ENCODE measurements at places on chromosomes 6 and 20. TPM values are rescaled to one million over a fixed set of nuclear protein-coding genes. Genes with fewer than 3 reads are reported as not detected.

DNA sequence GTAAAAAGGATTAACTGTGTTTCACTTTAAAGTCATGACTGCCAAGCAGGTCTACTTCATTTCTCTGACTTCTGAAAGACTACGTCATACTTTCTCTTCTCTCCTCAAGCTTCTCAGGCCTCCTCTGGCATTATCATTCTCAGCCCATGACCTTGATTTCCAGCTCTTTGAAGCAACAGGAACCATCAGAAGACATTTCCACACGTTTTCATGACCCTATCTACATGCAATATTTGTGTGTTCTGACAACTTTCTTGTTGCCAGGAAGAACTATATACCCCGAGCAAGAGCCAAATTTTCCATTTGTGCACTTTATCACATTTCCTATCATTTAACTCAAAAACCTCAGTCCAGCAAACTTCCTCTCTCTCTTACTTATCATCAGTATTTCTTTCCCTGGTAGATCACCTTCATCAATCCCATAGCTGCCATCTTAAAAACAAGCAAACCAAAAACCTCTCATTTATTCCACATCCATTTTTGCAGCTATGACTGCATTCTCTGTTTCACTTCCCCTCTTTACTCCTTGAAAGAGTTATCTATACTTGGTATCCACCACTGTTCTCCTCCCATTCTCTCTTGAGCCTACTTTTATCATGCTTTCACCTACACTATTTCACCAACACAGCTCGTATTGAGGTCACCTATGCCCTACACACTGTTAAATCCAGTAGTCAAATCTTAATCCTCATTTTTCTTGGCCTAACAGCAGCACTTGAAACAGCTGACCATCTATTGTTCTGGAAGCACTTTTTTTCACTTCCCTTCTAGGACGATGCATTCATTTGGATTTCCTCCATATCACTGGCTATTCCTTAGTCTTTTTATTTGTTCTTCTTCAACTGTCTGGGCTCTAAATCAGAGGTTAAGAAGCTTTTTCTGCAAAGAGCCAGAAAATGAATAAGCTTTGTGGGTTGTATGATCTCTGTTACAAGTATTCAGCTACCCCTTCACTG, 47.1 kb downstream of the STX7 start:
- DNase-seq, result no peak

- no peak for DNase-seq
Observed at GRCh38 chr20:5766085-5766764, 16.0 kb downstream of the SHLD1 start.

DNA sequence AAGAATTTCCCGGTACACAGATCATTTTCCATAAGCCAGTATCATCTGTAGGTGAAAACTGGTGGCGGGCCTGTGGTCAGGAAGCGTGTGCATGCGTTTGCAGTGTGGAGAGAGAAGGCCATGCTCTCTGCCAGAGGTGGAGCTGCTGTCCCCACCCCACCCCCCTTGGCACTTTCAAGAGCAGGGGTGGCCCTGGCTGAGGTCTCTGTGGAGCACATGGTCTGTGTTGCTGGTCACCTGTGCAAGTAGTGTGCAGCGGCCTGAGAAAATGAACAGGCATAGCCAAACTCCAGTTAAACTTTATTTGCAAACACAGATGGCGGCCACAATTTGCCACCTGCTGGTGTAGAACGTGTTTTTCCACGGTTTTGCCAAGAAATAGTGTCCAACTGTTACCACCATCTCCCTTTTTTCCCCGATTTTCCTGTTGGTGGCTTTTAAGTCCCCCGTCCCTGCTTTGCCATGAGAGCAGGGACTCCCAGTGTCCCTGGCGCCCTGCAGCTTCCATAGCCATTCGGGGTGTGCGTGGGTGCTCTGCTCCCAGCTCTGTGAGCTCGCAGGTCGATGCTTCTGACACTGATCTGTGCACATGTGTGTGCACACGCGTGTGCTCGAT, 2.5 kb downstream of the ADRM1 start:
- DNase-seq, result peak; percentile 46

GRCh38 chr20:16476032-16476431, 97.2 kb downstream of the KIF16B start:
- peak; percentile 61 for DNase-seq

- DNase-seq, result peak; percentile 52
Observed at GRCh38 chr6:167825332-167826229, 1.1 kb upstream of the AFDN start.

DNA sequence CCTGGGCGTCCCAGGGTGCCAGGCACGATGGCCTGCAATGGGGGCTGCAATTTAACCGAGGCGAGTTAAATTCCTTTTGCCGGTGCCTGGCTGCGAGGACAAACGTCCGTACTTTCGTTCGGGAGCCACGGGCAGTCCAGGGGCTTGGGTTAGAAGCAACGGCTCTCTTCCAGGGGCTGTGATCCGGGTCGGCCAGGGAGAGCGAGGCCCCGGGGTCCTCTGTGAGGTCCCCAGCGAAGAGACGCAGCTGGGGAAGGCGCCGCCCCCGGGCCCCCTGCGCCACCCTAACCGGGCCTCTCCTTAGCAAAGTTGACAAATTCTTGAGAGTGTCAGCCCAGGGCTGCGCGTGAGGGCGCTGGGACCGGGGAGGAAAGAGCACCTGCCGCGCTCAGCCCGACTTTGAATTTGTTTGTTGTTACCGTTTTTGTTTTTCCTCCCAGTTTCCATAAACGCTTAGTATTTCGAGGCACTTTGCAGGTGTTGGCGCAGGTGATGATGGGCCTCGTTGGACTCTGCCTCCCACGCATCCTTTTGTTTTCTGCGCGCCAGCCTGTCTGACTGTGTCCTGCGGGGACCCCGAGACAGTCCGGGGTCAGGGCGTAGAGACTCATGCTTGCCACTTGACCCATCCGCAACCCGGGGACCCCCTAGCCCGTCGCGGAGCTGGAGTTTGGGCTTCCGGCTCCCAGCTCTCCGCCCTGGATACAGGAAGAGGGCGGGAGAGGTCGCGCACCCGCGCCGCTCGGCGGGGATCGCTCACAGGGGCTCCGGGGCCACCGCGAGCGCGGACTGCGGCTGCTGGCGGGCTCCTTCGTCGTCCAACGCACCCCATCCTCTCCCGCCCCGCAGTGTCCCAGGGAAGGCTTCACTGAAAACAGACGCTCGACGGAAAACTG, 5.8 kb downstream of the OLIG3 start:
- DNase-seq, result no peak

LIME1 gene
- 0.72 TPM for total RNA-seq

SLC35A1 gene
- 23.9 TPM for total RNA-seq

- DNase-seq, result peak; percentile 93
Observed at GRCh38 chr6:19804205-19805128, 32.7 kb upstream of the ID4 start.

DNA sequence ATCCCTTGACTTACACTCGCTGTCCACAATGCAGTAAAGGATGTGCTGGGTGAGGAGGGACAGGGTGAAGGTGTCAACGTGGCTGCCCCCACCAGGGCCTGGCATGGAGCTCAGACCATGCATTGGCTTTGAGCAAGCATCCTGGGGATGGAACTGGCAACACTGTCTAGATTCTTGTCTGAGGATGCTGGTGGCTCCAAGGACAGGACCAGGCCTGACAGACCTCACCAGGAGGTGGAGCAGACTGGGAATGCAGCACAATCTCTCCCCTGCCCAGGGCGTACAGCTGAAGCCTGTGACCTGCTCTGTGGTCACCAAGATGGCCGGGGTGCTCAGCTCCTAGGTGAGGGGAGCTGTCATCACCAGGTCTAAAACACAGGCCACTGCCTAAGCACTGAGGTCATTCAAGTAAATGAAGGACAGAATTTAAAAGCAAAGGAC, 50.9 kb downstream of the MYH7B start:
- no peak for DNase-seq

DNA sequence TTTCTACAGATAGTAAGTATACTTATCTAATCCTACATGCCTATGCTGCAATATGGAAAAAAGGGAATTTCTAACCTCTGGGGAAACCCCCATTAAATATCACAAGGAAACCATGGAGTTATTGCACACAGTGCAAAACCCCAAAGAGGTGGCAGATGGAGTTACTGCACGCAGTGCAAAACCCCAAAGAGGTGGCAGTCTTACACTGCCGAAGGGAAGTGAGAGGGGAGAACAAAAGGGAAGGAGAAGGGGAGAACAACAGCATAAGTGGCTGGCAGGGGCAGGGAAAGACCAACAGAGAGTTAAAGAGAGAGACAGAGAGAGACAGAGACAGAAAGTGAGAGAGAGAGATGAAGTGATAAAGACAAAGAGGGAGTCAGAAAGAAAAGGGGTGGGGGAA, 43.8 kb upstream of the EIF2S2 start:
- no peak for DNase-seq

LGSN gene
- total RNA-seq, result not detected

SCUBE3 gene
- 0.10 TPM for total RNA-seq

DNA sequence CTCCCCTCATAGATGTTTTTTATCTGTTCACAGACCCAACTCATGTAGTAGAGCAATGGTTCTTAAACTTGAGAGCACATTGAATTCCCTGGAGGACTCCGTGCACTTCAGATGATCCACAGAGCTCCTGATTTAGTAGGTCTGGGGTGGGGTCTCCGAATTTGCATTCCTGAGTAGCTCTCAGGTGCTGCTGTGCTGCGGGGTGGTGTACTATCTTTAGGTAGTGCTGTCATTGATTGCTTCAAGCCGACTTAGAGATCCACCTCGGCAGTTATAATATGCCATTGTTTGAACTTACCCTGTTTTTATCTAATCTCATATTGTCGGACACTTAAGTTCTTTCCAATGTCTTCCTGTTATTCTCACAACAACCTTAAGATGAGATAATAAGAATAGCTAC, 45.0 kb downstream of the BMP2 start:
- no peak for DNase-seq

HSPA1L gene
- 0.68 TPM for total RNA-seq

RAB32 gene
- total RNA-seq, result 125 TPM

DNA sequence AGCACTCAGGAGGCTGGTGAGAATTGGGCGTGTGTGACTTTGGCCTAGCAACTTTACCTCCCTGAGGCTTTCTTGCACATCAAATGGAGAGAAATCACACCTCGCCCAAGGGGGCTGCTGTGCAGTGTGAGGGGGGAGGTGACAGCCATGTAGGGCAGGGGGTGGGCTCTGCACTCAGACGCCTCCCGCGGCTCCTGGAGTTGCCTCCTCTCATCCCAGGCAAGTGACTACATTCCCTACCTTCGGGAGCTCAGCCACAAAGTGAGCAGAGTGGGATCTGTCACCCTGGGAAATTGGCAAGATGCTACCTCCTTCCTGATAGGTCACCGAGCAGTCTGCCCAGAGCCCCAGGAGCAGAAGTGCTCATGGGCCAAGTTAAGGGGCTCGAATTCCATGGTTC, 56.0 kb downstream of the GCNT2 start:
- DNase-seq, result no peak

GHRH gene
- total RNA-seq, result not detected

DNA sequence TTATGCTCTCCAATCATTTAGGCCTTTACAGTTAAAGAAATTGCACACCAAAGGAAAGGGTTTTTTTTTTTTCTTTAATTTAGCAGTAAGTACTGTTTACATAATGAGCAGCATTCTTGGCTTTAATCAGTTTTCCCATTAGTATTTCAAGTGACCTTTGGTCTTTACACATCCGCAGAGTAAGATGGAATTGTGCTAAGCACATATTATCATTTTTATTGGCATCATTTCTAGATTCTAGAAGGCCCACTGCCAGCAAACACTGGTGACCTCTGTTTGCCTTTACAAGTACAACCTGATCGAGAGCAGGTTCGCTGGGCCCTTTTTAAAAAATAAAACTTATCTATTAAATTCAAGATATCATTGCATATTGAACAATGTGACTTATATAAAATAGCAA, 104.3 kb downstream of the ADGRG6 start:
- DNase-seq, result no peak

- no peak for DNase-seq
Observed at GRCh38 chr6:7687145-7688111, 38.5 kb upstream of the BMP6 start.

DNA sequence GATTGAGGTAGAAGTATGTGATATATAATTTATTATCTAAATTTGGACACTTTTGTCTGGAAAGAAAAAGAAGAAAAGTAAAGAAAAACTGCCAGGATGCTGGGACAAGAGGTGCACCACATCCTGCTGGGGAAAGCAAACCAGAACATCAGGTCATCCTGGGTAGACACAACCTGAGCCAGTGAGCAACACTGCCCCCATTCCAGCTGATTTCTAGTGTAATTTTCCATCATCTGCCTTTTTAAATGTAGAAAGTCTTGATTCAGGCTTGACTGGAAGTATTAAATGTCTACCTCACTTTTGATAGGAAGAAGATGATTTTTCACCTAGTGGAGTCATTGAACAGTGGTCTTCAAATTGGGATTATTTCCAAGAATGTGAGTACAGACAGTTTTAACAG, 1164.5 kb upstream of the CITED2 start:
- DNase-seq, result peak; percentile 52

DNA sequence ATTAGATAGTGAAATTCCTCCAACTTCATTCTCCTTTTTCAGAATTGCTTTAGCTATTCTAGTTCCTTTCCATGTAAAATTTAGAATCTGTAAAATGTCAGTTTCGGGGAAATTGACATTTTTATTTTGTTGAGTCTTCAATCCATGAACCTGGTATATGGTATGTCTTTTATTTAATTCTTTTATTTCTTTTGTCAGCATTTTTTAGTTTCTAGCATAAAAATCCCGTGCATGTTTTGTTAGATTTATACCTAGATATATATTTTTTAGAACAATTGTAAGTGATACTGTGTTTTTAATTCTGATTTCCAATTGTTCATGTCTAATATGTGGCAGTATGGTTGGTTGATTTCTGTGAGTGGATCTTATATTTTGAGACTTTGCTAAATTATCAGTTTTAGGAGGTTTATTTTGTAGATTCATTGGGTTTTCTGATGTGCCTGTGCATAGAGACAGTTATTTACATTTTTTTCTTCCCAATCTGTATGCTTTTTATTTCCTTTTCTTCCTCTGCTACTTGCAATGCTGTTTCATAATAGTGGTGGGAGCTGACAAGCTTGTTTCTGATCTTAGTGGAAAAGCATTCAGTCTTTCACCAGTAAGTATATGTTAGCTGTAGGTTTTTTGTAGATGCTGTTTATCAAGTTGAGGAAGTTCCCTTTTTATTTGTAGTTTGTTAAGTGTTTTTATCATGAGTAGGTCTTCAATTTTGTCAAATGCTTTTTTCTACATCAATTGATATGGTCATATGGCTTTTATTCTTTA, 13.7 kb downstream of the TAB2 start:
- DNase-seq, result no peak

DNA sequence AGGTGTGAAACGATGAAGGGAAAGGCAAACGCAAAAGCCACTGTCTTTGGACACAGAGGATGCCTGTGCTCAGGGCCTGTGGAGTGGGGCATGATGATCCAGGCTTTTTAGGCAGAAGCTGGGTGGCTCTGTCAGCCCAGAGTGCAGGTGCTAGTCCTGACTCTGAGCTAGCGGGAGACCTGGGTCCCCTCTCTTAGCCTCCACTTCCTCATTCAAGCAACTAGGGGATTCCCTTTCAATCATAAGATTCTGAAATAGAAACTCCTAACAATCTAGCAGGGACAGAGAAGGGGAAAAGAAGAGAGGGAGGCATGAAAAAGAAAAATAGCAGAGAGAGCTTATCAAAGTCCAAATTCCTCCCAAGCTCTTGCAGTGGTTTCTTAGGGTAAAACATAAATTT, 7.6 kb upstream of the HIVEP2 start:
- DNase-seq, result no peak

- DNase-seq, result no peak
Observed at GRCh38 chr6:33960345-33961313, 156.8 kb upstream of the MLN start.

TGM2 gene
- total RNA-seq, result 650 TPM

Measured in RPMI7951 (cell line).